ENCODE measurements at places on chromosomes 2 and 18.

- no peak for ATAC-seq
These were observed 678.0 kb downstream of the ARHGAP15 start for GRCh38 chr2:143807192-143807591.

GRCh38 chr2:185919155-185919554 is 180.6 kb downstream of the FSIP2 start:
- no peak for ATAC-seq

DNA sequence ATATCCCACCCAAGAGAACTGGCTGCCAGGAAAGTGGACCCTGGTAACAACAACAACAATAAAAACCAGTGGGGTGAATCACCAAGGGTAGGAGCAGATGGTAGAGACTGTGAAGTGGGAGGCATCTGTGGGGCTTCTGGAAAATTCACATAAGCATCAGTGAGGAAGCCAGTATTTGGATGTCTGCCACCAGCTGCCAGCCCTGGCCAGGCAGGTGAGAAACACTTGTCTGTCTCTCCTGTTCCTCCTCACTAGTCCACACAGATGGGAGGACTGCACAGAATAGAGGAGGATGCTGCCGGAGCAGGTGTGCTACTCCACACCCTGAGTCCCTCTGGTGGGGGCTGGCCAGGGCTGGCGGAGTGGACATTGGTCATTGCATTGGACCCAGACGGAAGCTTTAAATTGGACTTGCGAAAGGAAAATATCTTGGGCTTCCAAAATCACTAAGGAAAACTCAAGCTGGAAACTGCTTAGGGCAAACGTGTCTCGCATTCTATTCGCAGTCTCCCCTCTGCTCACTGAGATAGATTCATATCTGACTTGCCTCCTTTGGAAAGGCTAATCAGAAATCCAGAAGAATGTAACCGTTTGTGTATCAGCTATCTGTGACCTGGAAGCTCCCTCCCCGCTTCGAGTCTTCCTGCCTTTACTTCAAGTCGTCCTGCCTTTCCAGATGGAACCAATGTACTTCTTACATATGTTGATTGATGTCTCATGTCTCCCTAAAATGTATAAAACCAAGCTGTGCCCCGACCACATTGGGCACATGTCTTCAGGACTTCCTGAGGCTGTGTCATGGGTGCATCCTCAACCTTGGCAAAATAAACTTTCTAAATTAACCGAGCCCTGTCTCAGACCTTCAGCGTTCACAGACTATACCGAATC is 69.1 kb downstream of the NAB1 start:
- no peak for ATAC-seq

GRCh38 chr2:109290887-109291643 is 162.1 kb downstream of the SH3RF3 start:
- ATAC-seq: no peak

GRCh38 chr2:166417669-166418068 is 41.9 kb upstream of the SCN9A start:
- no peak for ATAC-seq

GRCh38 chr18:25467226-25467987 is 115.4 kb upstream of the ZNF521 start:
- ATAC-seq: no peak

- no peak for ATAC-seq
These were observed 392.1 kb downstream of the CDH19 start for GRCh38 chr18:66211749-66212148.

DNA sequence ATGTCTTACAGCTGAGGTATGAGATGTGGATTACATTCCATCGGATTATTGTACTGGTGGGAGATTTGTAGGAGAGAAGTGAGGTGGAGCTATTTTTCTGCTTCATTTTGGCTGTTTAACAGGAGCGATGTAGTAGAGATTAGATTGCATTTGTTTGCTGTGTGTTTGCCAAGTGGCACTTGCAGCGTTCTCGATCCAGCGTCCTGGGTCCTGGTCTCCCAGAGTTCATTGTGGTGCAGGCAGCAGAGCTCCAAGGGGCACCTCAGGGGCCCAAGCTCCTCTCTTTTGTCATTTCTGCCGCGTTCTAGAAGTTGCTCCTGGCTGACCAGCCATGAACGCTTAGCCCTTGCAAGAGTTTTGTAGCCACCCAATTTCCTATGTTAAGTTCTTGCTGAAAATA is 210.1 kb upstream of the APCDD1 start:
- no peak for ATAC-seq

- no peak for ATAC-seq
These were observed 7.0 kb downstream of the TANC1 start for GRCh38 chr2:158975271-158975921.

DNA sequence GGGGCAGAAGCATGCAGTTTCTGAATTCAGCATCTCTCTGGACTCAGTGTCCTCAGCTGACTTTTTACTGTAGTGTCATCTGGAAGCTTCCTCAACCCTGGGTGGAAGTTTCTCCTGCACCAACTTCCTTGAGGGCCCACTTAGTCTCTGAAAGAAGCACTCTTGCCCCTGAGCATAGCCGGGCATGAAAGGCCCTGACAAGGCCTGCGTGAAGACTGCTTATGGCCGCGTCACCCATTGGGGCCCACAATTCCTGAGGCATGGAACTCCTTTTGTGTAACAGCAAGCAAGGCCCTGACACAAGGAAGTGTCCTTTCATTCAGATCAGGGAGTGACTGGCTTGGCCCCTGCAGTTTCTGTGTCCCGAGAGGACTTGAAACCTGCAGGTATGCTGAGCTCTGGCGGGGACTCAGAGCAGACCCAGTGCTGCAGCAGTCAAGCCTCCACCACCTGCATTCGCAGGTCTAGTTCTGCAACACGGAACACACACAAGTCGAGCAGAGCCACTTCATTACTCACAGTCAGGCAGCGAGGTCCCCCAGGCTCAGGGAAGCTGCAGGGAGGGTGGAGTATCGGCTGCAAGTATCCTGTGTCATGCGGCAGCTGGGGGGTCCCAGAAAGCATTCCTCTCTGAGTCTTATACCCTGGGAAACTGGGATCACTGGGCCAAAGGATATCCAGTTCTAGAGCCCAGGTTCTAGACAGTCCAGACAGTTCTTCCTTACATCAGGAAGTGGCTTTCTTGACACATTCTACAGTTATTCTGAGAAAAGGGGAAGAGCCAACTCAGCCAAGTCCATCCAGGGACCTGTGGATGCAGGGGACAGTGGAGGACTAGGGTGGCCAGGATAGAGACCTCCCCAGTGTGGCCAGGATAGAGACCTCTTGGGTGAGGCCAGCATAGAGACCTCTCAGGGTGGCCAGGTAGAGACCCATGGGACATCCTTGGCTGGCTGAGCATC is 35.6 kb upstream of the PRLH start:
- ATAC-seq: no peak

DNA sequence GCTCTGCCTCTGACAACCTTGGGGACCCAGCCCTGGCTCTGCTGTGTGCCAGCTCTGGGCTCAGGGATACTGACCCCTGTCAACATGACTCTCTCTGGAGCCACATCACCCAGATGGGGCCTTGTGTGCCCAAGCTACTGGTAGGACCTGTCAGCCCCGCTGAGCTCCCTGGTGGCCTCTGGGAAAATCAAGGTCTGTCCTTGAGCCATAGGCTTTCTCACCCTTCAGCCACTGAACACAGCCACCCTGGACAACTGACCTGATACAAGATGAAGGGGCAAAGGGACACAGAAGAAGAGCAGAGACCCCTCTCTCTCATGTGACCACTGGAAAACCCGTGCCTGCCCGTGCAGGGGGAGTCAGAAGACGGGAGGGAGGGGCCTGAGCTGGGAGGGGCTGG is 7.8 kb downstream of the CCDC74A start:
- ATAC-seq: no peak

DNA sequence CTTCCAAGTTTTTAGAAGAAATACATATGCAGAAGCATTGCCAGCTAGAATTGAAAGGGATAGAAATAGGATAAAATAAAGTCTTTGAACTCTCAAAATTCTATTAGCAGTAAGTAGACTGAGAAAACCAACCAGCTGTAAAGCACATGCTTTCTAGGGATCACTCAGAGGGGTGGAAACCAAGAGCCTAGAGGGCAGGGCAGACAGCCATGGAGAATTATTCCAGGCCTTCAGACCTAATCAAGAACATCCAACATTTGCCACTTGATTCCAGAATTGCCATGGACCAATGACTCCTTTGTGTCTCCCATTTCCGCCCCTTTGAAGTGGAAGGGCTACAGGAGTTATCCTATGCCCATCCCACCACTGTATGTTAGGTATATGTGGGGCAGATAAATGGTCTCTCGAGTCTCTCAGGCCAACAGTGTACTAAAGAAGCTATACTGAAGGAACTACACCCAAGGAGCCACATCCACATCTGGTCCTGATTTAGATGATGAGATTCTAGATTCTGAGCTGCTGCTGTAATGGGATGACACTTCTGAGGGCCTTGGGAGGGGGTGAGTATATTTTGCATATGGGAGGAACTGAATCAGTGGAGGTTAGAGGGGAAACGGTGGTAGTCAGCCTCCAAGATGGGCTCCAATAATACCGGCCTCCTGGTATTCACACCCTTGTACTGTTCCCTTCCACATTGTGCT is 4.0 kb downstream of the FARSB start:
- ATAC-seq: no peak

DNA sequence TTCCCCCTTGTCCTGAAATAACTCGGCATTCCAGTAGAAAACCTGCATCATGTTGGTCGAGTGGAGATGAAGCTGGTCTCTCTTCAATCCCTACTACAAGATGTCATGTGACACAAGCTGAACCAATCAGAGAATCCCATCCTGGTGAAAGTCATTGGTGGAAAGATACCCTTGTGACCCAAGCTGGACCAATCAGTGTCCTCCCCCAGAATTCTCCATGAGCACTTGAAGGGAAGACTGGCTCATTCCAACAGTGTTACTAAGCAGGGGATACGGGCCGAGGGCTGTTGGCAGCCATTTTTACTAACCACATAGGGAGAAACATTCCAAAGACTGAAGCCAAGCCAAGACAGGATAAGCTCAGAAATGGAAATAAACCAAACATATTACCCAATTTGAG is 298.3 kb downstream of the ICOS start:
- no peak for ATAC-seq

- no peak for ATAC-seq
These were observed 145.7 kb downstream of the SMAD7 start for GRCh38 chr18:48804856-48805610.

- ATAC-seq: peak; percentile 53
These were observed 61.4 kb downstream of the TGOLN2 start for GRCh38 chr2:85266146-85267041.

DNA sequence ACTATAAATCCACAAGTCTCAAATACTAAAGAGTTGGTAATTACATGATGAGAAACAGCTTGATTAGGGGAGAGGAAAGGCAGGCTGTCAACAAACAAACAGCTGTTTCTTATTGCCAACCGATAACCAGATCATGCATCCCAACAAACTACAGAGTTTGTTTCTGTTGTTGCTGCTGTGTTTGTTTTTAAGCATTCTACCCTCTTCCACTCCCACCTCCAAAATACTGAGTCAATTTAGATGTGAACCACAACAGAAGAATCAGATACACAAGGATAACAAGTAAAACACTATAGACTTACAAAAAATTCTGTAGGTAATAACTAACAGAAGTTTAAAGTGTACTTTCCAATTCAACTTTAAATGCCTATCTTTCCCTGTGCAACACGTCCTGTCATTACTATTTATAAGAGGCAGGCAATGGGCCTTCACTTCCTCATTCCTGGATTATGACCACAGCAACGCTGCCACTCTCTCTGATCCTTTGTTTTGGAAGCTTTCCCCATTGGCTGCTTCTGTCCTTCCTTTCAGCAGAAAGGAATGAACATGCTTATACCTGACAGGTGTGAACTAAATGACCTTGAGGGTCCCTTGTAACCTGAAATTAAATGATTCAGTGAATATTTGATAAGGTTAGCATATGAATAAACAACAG is 152.0 kb downstream of the SRBD1 start:
- no peak for ATAC-seq

DNA sequence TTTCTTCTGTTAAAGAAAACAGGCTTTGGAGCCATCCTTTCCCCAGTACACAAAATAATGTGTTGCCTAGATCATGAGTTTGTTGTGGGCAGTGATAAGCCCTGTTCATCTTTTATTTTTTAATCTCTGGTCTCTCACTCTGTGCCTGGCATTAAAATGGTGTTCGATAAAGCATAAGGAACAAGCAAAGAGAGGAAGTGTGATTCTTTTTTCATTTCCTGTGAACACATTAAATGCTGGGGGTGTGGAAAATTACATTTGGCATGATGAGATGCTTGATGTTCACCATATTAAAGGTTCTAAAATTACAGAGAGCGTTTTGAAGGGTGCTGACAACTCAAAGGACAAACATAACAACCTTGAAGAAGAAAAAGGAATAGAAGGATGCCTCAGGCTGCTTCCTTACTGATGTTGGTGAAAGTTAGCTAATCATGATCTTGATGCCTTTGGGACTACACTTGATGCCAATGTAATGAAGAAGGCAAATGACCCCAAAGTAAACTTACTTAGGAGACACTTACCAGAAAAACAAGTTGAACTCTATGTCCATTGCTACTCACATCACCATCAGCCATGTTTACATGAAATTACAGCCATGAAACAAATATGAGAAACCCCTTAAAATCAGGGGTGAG is 33.0 kb downstream of the TMEFF2 start:
- no peak for ATAC-seq

Measured in activated CD4-positive, CD25-positive, alpha-beta regulatory T cell treated with anti-CD3 and anti-CD28 coated beads, Interleukin-2, amount 50 U/mL, for 24 hours (primary cell).